ENCODE measurements at places on chromosomes 6 and 20.

DNA sequence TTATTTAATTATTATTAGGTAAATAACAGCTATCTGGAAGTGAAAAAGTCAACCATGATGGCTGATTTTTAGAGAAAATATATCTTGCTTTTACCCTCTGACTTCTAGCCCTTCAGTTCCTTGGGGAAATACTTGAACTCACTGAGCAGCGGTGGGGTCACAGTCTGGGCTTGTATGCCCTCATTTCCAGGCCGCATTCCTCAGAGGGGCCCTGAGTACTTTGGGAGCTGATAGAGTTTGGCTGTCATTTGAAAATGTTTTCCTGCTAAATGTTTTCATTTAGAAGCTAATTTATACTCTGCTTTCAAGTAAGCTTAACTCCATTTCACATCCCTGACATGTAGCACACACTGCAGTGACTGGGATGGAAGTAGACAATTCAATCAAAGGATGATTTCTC is 1028.5 kb downstream of the KIF16B start:
- no peak for DNase-seq

DNA sequence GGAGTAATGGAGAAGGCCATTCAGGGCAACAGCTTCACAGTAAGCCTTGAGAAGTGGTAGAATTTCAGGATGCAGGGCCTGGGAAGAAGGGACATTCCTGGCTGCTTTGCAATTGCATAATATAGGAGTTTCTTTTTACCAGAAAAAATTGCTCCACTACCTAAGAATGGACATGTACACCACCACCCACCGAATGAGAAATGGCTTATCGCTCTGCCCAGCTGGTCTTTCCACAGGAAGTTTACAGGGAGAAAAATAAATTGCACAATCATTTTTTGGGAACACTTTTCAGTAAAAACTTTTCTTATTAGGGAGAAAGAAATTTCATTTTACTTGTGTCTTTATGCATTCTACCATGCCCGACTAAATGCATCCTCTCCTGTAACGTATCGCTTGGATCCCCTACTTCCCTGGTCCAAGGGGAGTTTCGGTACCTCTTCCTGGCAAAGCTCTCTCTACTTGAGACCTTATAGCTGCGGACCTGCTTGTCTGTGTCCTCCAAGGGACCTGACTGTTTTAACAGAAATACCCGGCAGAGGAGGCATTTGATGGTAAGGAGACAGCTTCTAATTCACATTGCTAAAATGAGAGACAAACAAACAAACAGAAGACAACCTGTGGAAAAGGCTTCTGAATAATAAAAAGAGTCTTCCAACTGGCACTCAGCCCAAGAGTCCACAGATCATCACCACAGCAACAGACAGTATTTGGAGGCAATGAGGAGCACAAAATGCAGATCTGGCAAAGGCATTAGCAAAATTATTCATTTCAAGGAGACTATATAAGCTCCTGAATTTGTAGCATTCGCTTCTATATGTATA is 54.2 kb downstream of the MAP3K5 start:
- DNase-seq = no peak

DNA sequence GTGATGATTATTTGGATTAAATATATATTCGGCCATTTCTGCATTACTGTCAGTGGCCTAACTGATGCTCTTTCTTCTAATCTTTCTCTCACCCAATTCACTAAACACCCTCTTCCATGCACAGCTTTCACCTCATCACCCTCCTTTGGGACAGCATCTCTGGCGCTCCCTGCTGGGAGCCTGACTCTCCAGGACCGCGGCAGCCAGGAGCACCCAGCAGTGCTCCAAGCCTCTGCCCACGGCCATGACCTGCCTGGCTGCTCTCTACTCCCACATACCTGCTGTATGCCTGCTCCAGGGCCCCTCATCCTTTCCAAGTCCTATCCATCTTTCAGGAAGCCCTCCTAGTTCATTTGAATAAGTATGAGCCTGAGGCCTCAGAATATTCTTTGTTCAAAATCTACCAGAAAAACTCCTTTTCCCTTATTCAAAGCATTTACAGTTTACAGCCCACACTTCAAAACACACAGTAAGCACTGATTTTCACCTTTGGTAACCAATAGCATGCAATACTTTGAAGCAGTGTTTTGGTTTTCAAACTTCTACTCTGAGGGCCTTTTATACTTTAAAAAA is 15.2 kb downstream of the CTCFL start:
- DNase-seq = no peak

DNA sequence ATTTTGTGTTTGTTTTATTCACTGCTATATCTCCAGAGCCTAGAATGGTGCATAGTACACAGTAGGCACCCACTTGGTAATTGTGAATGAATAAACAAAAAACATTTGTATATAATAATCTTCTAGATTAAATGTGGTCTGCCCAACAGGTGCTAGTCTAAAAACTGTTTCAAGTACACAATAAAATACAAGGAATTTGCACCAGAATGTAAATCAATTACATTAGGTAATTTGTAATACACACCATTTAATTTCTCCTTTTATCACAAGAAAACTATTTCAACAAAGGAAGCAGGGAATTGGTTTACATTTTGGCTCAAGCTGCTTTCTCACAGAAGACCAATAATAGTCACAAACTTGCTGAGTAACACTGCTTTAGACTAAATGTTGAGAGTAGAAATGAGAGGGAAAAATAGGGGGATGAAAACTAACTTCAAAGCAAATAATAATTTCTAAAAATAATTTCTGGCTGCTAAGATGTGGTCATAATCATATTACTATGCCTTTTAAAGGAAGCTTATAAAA is 22.1 kb downstream of the RUNX2 start:
- no peak for DNase-seq

GRCh38 chr20:15945289-15945688 is 628.0 kb downstream of the KIF16B start:
- no peak for DNase-seq

DNA sequence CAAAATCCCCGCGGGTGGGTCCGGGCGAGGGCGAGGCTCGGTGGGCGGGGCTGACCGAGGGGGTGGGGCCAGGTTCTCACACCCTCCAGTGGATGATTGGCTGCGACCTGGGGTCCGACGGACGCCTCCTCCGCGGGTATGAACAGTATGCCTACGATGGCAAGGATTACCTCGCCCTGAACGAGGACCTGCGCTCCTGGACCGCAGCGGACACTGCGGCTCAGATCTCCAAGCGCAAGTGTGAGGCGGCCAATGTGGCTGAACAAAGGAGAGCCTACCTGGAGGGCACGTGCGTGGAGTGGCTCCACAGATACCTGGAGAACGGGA is 809 bp downstream of the HLA-G start:
- DNase-seq = no peak

DNA sequence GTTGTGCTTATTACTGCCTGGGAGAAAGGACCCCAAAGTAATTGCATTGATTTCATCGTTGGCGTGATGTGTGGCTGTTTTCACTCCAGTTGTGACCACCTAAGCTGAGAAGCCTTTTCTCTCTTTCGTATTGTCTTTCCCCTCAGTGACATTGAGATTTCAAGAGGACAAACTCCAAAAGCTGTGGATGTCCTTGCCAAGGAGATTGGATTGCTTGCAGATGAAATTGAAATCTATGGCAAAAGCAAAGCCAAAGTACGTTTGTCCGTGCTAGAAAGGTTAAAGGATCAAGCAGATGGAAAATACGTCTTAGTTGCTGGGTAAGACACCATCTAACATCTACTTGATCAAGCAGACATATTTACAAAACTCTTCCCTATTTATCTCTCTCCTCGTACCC is 60.5 kb downstream of the MTHFD1L start:
- DNase-seq = no peak

GRCh38 chr20:60138256-60139220 is 180.3 kb downstream of the CDH26 start:
- DNase-seq = no peak

GRCh38 chr6:26351544-26351953 is 13.4 kb upstream of the BTN3A2 start:
- DNase-seq = no peak

DNA sequence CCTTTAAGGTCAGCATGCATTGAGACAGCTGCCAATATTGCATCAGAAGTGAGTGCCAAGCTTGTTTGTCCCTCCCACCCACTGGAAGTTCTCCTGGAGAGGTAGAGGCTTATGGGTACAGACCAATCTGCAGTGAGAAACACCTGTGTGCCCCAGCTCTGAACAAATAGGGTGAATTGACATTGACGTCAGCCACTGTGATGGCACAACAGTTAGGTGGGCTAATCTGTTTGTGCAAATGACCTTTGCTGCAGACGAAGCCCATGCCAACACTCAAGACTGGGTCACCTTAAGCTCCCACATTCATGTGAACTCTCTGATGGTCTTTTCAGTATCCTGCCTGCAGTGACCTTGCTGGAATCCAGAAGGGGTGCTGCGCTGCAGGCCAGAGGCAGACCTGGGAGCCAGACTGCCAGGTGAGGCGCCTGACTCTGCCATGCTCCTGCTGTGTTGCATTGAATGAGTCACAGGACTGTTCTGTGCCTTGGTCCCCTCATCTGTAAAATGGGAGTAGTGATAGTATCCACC is 99.9 kb downstream of the ALDH8A1 start:
- no peak for DNase-seq

DNA sequence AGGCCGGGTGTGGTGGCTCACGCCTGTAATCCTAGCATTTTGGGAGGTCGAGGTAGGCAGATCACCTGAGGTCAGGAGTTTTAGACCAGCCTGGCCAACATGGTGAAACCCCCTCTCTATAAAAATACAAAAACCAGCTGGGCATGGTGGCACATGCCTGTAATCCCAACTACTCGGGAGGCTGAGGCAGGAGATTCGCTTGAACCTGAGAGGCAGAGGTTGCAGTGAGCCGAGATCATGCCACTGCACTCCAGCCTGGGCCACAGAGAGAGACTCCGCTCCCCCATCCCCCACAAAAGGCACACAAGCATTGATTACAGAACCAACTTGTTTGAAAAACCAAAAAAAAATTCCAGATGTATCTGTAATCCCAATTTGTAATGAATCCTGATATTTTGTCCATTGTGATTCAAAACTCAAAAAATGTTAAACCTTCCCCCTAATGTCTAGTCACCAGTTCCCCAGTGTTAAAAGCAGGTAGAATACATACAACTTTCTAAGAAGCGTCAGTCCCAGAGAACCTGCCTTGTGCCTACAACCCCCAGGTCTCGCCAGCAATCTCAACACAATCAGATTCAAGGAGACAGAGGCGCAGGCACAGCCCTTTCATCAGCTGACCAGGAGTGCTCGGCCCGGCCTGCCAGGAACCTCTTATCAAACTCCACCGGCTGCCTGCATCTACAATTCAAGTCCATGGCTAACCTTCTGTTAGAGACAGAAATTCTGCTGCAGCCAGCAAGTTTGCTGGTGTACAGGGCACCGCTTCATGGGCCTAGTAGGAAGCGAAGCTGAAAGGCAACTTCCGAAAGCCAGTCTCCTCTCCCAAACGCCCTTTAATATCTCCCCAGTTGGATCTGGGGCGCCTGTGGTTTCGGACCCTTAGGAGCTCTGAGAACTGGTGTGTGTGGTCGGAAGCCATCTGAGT is 2.1 kb downstream of the EZR start:
- DNase-seq = no peak

GRCh38 chr6:15458021-15458459 is 204.8 kb downstream of the DTNBP1 start:
- no peak for DNase-seq

- DNase-seq = no peak
Observed at GRCh38 chr6:138959521-138959920, 28.5 kb downstream of the REPS1 start.

- no peak for DNase-seq
Observed at GRCh38 chr20:1081891-1082290, 36.5 kb upstream of the PSMF1 start.

- DNase-seq = no peak
Observed at GRCh38 chr20:32442630-32443373, 84.7 kb downstream of the ASXL1 start.

DNA sequence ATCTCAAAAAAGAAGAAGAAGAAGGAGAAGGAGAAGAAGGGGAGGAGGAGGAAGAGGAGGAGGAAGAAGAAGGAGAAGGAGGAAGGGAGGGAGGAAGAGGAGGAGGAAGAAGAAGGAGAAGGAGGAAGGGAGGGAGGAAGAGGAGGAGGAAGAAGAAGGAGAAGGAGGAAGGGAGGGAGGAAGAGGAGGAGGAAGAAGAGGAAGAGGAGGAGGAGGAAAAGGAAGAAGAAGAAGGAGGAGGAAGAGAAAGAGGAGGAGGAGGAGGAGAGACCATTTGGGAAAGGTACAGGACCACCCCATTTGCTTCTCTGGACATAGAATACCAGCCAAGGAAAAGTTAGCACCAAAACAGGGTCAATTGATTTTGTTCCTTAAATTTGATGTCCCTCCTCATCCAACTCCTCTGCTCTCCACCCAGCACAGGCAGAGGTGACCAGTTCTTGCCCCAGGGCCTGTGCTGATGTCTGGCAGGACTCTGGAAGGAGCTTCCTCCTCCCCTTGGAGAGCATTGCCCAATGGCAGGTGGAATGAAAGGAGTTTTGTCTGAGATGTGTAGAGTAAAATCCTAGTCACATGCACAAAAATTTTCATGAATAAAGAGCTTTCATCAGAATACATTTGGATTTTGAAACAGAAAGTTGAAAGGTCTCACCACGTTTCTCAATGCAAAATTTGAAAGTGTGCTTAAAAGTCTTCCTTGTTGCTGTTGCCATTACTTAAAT is 182.9 kb downstream of the LY86 start:
- DNase-seq = no peak

GRCh38 chr20:49006446-49006980 is 39.6 kb upstream of the CSE1L start:
- DNase-seq = peak; percentile 2

GRCh38 chr6:169839898-169840631 is 88.6 kb downstream of the ERMARD start:
- no peak for DNase-seq

DNA sequence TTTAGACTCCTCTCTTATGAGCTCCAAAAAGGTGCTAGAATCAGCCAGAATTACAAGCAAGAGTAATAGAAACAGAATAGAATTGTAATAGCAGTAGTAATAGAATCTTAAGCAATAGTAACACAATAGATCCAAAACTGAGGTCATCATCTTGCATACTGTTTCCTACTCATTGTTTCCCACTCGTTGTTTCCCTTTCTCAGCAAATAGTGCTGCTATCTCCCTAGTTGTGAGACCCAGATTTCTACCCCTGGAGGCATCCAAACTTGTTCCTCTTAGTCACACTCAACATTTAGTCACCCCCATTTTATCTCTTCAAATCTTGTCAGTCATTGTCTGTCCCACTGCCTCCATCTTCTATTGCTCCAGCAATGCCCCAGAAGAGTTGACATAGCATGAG is 356.9 kb upstream of the MARCKS start:
- no peak for DNase-seq

DNA sequence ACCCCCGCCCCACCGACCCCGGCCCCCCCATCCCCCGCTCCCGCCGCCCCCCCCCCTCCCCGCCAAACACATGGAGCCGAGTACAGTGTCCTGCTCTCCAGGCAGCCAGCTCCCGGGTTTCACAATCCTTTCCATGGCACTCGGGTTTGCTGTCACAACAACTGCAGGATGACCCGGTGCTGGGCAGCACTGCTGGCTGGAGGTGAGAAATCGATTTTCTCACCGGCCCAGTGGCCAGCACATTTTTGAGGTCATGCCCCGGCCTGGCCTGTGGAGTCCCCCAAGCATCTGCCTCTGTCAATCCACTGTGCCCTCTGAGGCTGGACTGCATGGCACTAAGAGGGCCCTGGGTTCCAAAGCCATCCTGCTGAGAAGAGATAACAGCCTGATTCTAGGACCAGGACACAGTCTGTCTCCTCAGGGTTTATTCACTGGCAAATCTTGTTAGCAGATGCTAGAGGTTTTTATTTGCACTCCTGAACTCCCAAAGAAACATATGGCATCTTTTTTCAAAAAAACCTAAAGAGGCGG is 129.5 kb downstream of the NFATC2 start:
- no peak for DNase-seq

GRCh38 chr6:144544266-144544830 is 259.2 kb downstream of the UTRN start:
- DNase-seq = no peak
